AML-193 (cell line): ENCODE measurements at places on chromosomes 3 and 15.

DNA sequence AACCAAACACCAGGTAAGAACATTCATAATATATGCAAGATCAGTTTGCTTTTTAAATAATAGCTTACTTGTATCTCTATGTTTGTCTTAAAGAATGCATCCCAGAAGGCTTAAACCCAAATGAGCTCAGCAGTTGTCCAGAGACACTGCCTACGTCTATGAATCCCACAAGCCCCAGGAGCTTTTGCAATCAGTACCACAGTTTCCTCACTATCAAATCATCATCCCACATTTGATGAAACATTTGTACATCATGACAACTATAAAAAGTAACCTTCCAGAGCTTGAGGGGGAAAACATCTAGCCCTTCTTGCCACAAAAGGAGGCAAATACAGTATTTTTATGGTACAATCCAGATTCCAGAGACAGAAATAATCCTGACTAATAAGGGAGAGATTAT, 63.7 kb downstream of the ATP8B4 start:
- peak; percentile 80 for DNase-seq

GRCh38 chr3:10804183-10804648, 11.8 kb upstream of the SLC6A11 start:
- no peak for DNase-seq

- no peak for DNase-seq
Observed at GRCh38 chr3:125107363-125107762, 51.6 kb upstream of the HEG1 start.

DNA sequence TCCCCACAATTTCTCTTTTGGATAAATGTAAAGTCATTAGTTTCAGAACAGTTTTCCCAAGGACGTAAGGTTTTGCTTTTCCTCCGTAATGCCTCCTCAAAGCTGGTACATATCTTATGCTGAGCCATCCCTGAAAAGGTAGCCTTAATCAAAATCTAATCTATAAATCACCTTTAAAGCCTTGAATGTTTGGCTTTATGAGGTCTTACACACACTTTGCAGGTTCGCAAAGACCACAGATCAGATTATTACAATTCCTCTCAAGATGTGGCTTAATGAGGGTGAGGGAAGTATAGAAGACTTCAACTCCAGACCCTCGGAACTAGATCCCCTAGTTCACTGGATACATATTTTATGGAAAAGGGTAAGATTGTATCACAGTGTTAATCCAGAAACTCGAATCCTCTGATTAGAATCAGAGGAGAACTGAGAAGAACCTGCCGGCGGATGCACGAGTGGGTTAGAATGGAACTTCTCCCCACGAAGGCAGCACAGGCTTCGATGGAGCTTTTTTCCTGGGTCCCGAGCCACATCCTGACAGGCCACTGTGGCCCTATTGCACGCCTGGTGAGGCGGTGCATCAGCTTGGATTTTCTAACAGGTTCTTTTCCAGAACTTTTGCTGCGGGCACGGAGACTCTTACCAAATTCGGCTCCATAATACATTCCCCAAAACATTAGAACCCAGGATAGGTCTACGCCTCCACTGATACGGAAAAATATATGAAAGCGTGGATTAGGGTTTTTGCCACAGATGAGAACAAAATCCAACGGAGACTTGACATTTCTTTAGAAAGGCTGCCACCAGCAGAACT, 1.2 kb downstream of the CTXND1 start:
- no peak for DNase-seq

DNA sequence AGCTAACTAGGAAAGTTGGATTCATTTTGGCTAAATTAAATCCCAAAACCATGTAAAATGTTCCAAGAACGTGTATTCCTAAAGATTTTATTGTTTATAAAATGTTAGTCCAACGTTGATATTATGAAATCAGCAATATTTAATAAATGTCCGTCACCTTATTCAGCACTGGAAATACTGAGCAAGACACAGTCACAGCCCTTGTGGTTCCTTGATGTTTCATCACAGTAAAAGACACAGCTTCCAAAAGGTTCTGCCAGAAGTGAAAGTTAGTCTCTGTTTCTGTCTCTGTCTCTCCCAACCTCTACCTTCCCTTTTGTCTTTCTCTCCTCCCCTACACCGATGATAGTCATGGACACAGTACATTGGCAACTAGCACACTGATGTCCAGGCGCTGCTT, 82.2 kb upstream of the BOC start:
- no peak for DNase-seq

DNA sequence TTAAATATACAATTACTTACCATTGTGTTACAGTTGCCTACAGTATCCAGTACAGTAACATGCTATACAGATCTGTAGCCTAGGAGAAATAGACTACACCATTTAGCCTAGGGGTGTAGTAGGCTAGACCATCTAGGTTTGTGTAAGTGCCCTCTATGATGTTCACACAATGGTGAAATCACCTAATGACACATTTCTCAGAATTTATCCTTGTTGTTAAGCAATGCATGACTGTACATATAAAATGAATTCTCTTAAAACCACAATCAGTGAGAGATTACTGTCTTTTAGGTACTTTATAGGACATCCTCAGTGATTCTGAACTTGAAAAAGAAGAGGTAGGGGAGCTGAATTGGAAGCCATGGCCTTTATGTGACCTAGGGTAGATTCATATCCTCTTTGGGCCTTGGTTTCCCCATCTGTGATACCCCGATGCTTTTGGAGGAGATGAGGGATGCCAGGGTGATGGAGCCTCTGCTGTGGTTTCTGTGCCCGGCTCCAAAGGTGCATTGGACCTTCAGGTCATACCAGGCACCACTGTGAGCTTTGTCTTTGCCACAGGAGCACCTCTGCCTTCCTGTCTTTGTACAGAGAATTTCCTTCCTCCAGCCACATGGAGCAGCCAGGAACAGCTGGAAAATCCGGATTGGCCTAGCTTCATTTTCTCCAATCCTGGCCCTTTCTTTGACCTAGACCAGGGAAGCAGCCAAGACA, 51.9 kb upstream of the FLNB start:
- DNase-seq = peak; percentile 74

DNA sequence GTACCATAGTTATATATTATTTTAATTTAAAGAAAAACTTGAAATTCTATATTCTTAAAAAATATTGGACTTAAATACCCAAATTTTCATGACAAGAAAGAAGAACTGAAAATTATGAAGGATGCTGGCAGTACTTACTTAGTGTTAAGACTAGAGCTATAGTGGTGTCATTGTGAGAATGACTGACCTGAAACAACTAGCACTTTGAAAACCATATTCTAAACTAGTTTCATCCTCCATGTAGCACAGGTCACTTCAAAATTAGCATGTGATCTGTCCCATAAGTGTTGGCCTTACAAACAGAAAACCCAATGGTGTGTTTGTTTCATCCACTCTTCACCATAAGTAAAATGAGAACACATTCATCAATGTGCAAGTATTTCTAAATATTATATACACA, 208.6 kb downstream of the ZIC4 start:
- DNase-seq = no peak

- DNase-seq = no peak
Observed at GRCh38 chr3:5423523-5423922, 236.0 kb downstream of the EDEM1 start.

DNA sequence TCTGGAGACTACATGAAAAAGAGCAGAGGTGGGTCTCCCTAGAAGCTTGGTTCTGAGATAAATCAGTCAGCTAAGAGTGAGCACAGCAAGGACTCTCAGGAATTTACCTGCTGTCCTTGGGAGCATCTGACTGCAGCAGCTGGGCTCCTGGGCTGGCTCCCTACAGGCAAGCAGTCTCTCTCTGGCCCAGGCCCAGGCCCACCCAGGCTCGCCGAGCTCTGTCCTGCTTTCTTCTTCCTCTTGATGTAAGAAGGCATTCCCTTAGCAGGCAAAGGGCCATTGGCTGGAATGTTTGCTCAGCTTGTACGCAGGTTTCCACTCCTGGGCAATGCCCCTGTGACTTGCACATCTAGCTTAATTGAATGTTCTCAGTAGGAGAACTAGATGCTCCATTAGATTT, 4.3 kb upstream of the RBP2 start:
- DNase-seq = no peak

GRCh38 chr3:188389711-188390342, 235.9 kb downstream of the LPP start:
- DNase-seq = no peak

- DNase-seq = no peak
Observed at GRCh38 chr3:142705198-142705597, 18.6 kb upstream of the TRPC1 start.

GRCh38 chr3:81601707-81602305, 159.6 kb downstream of the GBE1 start:
- DNase-seq = no peak

- no peak for DNase-seq
Observed at GRCh38 chr3:150135287-150135721, 164.6 kb upstream of the PFN2 start.

GRCh38 chr3:194483850-194484249, 3.0 kb downstream of the ATP13A3 start:
- DNase-seq = no peak

- DNase-seq = no peak
Observed at GRCh38 chr15:36432161-36432560, 147.3 kb upstream of the CDIN1 start.

GRCh38 chr3:143535994-143536784, 312.1 kb downstream of the SLC9A9 start:
- no peak for DNase-seq

- no peak for DNase-seq
Observed at GRCh38 chr15:26634319-26634718, 138.5 kb downstream of the GABRB3 start.

- DNase-seq = no peak
Observed at GRCh38 chr15:90789462-90789861, 72.3 kb downstream of the BLM start.

DNA sequence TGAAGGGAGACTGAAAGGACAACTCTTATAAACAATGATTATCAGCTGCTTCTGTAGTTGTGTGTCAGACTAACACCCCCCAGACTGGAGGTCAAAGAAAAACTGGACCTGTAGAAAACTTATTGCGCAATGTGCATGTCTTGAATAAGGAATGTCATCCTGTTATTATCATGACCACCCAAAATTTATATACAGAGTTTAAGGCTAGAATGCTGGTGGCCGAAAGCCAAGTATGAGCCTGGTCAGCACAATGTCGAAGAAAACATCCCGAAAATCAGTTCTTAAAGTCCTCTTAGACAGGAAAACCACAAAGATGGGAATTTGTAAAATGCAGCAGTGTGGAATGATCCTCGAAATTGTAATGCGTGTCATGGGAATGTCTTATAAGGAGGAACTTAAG, 29.3 kb downstream of the RFTN1 start:
- no peak for DNase-seq

GRCh38 chr3:16427103-16427965, 86.2 kb downstream of the RFTN1 start:
- no peak for DNase-seq

DNA sequence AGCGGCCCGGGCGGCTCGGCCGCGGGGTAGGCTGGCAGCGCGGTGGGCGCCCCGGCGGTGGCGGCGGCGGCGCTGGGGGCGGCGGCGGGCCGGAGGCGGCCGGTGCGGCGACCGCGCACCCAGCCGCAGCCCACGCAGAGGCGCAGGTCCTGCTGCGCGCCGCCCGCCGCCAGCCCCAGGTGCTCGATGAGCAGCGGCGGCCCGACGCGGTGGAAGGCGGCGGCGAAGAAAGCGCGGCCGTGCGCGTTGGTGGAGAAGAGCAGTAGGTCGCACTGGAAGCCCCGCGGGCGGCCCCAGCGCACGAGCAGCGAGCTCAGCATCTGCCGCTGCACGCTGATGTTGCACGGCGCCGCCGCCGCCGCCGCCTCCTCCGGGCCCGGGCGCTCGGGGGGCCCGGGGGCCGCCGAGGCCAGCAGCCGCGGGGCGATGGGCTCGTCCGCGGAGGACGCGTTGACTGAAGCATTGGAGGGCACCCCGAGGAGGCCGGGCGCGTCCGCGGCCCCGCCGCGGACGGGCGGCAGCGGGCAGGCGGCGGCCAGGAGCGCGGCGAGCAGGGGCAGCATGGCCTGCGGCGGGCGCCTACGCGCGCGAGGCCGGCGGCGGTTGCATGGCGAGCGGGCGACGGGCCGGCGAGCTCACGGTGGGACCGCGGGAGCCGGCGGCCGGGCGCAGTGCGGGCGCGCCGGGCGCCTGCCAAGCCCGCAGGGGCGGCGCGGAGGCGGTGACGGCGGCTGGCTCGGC, 452 bp downstream of the TMEM158 start:
- DNase-seq = peak; percentile 11

GRCh38 chr3:194691481-194692283, 6.0 kb downstream of the FAM43A start:
- no peak for DNase-seq

DNA sequence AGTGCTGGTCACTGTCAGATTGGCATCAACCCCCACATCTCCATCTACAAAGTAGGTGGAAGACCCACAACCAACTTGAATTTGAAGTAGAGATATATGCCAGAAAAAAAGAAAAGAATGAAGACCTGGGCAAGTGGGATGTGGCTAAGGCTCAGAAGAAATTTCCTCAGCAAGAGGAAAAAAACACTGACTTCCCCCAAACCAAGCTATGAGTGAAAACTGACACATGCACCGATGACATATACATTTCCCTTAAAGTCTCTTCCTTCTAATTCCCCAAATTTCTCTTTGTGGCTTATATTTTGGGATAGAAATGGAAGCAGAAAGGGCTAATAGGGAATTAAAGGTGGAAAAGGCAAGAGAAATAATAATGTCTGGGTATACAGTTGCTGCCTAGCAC, 59.0 kb downstream of the CYP19A1 start:
- DNase-seq = no peak

GRCh38 chr3:154782151-154782550, 298.0 kb upstream of the MME start:
- DNase-seq = no peak

- no peak for DNase-seq
Observed at GRCh38 chr15:73593304-73594074, 39.7 kb downstream of the NPTN start.

GRCh38 chr3:141452045-141452444, 34.8 kb upstream of the RASA2 start:
- peak; percentile 97 for DNase-seq

DNA sequence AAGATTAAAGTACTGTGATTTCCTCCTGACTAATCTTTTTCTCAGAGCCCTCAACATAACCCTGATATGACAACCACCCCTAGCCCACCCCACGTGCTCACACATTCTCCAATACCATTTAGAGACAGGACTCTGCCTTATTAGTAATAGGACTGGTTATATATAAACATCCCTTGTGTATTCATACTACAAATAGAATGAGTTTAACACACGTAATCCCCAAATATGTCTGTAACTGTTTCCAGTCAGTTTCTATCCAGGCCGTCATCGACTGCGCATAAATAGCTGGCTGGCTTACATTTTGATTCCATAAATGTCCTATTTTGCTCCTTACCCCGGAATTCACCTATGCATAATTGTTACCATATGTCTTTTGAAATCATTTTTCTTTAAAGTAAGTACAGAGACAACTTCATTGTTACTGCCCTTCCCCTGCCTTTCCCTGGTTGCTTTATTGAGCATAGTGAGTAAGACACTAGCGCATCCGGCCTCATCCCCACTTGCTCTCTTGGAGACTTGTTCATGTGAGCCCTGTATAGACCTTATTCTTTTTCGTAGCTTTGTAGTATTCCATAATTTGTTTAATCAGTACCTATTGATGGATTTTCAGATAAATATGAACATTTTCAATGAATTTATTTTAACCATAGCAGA, 3.5 kb upstream of the P2RY14 start:
- DNase-seq = no peak
